Stimulated activated naive CD8-positive, alpha-beta T cell treated with anti-CD3 and anti-CD28 coated beads, Interleukin-15, Interleukin-2, amounts not matched to agents 100 U/mL and 50 U/mL, for 24 hours (primary cell): ENCODE measurements at places on chromosomes 7 and 10.

DNA sequence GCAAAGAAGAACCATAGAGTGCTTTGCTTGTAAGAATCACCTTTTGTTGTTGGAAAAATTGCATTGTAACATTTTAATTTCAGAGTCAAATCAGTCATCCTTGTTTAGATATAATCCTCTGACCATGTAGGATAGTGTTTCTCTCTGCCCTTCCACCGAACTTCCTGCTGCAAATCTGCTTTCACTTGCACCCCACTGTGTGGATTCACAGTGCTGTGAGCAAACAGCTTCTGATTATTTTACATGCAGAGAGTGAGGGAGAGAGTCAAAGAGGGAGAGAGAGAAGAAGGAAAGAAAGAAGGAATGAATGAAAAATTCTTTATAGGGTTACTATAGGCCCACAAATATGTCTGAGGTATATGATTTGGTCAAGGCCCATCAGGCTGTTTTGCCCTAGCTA lies 30.0 kb upstream of the SEM1 start:
- DNase-seq, result no peak

GRCh38 chr10:129108378-129108777 lies 358.7 kb upstream of the MGMT start:
- DNase-seq, result no peak

DNA sequence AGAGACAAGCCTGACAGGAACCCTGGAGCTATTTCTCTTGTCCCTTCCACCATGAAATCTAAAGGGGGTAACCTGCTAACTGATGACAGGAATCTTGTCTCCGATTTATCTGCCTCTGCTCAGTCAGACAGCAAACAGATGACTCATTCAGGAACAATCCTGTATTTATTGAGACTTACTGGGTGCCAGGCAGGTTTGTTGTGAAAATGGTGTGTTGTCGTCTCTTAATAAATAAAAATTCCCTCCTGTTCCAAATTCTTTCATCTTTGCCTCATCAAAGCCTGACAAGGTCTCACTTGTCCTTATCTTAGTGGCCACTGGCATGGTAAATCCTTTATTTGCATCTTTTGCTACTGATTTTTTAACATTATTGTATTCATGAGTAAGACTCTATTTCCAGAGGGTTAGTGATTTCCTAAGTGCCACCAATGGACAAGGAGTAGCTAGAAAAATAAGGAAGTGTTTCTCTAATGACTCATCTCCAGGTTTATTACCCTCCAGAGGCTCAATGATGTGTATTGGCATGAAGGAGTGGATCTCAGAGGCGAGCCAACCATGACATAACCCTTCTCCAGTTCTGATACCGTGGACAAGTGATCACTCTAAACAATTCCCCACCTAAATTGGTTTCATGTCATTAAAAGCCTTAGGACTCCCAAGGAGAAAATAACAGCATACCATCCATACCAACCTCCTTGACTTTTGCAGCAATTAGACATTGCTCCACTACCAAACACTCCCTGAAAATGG lies 724.0 kb downstream of the GRID1 start:
- DNase-seq, result no peak

- DNase-seq, result peak; percentile 79
Observed at GRCh38 chr10:784403-785088, 95.1 kb upstream of the DIP2C start.

- no peak for DNase-seq
Observed at GRCh38 chr7:86914551-86914950, 144.9 kb downstream of the ELAPOR2 start.

GRCh38 chr7:134284952-134285351 lies 31.8 kb downstream of the SLC35B4 start:
- DNase-seq, result no peak

GRCh38 chr10:35795131-35795824 lies 153.2 kb upstream of the FZD8 start:
- no peak for DNase-seq

DNA sequence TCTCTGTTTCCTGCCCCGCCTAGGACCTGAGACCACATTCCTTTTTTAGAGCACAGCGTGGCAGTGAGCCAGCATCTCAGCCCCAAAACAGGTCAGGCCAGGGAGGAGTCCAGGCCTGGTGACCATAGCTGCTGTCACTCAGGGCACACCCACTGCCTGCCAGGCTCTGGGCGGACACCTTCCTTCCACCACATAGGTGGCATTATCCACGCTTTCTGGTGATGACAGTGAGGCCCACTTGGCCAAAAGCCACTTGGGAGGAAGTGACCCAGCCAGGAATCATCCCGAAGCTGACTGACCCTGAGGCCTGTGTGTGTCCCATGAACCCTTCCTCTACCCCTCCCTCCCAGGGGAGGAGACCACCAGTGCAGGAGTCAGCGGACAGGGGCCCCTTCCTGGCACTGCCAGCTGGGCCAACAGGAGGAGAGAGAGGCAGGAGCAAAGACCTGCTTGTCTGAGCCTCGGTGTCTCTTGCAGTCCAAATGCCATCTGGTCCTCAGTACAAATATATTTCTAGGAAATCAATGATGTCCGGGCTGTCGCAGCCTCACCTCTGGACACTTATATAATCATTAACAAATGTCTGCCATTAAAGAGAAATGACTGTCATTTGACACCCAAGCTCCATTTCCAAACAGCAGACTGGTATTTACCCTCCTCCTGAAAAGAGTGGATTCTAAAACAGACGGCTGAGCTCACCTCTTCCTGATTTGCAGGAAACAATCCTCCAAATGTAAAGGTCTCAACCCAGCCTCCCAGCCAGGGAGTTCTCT lies 63.0 kb downstream of the ABRAXAS2 start:
- DNase-seq, result no peak

DNA sequence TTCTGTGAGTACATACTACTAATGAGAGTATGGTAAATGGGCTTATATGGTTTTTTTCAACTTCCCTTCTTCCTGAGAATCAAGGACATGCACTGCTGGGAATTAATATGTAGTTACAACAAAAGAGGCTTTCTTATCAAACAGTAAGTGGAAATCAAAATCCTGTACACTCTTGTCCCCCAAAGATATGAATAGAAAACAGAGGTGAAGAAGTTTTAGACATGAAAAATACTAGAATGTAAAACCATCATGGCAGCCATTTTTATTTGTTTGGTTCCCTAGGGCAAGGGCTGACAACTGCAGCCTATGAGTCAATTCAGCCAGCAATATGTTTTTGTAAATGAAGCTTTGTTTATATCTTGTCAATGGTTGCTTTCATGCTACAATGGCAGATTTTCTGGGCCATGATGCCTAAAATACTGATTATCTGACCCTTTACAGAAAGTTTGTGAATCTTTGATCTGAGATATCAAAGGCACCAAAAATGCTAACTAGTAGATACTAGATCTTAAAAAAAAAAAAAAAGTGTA lies 422.4 kb downstream of the PARD3 start:
- no peak for DNase-seq
